Hepatic stellate cell (primary cell): ENCODE measurements at places on chromosomes 2 and 18.
A peak's percentile ranks its signal among the peaks of the same experiment; 100 is the strongest.

GRCh38 chr2:74267068-74267467 lies 68.7 kb downstream of the MTHFD2 start:
- no peak for DNase-seq

DNA sequence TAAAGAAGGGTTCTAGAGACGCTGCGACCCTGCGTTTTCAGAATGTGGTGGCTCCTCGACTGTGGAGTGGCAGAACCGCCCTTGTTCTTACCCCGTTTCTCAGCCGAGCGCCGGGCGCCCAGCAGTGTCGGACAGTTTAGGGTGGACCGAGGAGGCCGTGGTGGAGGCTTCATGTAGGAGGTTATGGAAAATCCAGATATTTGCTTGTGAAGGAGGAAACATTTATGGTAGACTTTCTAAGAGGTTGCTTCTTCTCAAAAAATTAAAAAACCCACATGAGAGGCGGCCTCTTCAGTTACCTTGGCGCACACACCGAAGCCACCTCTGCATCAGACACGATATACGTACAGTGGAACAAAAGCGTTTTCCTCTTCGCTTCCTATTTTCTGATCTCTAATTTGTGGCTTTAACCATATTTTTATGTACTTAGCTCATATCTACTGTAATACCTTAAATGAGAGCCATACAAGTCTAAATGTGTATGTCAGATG lies 120.8 kb downstream of the NFATC1 start:
- DNase-seq: no peak

- peak; percentile 1 for DNase-seq
These were observed 381.8 kb downstream of the CPS1 start for GRCh38 chr2:210938228-210938627.

- DNase-seq: no peak
These were observed 9.7 kb downstream of the GREB1 start for GRCh38 chr2:11543337-11544216.
